ENCODE measurements at places on chromosomes 3 and 15.

DNA sequence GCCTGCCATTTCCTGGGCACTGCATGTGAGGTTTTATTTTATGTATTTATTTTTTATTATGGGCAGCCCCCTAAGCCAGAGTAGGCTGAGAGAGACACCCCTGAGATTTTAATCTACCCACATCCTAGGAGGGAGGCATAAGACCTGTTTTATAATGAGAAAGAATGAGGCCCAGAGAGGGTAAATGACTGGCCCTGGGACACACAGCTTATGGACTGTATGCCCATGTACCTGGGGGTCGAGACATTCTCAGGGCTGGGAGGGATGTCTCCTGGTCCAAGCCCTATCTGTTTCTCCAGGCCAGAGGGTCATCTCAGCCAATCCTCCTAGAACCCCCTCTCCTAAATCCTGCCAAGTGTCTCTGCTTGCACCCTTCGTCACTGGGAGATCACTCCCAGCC lies 6.1 kb downstream of the PLXND1 start:
- DNase-seq: no peak

- DNase-seq: no peak
Observed at GRCh38 chr3:76442374-76442915, 597.5 kb upstream of the ROBO2 start.

DNA sequence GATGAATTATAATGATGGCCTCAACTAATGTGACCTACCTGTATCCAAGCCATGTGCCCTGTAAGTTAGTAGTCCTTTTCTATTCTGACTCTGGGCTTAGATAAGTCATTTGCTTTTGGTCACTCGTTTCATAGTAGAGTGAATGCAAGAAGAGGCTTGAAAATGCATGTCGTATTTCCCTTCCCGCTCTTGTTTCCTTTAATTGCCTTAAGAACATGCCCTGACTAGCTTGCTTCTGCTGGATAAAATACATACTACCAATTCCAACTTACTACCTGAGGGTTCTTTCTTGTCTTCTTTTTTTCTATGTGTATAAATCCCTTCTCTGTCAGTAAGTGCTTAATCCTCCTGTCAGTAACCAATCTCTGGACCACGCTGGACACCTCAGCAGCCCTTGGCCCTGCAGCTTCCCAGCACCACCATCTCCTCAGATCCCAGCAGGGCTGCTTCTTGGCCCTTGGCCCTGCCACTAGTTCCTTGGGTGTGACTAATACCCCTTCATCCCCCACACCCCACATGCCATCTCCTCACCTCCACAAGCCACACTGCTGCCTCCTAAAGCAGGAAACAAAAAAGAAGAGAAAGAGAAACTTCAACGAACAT lies 771.7 kb downstream of the IGSF11 start:
- peak; percentile 11 for DNase-seq

- no peak for DNase-seq
Observed at GRCh38 chr3:98027085-98027446, 8.0 kb downstream of the GABRR3 start.

DNA sequence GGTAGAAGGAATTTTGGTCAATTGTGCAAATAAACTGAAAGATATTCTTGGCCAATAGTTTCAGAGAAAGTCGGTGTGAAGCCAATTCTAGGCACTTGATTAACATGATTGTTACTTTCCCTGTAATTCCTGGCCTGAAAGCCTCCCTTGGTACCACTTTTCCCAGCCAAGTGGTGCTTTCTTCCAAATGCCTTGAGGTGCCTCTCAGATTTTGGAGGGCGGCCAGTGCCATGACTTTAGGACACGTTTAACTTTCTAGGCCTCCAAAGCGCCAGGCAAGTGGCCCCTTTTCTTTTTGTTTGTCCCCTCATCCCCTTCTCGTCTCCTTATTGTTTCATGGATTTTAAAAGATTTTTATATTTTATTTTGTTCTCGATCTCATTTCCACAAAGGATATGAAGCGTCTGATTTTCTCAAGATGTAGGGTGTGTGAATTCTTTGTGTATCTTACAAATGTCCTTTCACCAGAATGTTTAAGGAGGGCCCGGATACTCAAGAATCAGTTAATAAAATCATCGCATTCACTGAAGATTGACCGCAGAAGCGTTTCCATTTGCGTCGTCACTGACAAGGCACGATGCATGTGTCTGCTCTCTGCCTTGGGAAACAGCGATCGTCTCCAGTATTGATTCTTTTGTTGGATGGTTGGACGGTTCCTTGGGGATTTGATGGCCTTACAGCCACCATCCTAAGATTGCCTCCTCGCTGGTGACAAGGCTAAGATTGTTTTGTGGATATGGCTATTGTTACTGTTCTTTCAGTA lies 87.8 kb downstream of the ASB7 start:
- DNase-seq: no peak

- DNase-seq: no peak
Observed at GRCh38 chr15:89157061-89157460, 64.3 kb downstream of the RLBP1 start.

GRCh38 chr15:76894174-76894573 lies 11.0 kb downstream of the SCAPER start:
- no peak for DNase-seq

- DNase-seq: no peak
Observed at GRCh38 chr3:157317895-157318294, 118.8 kb upstream of the PTX3 start.

- DNase-seq: no peak
Observed at GRCh38 chr3:72523429-72524151, 324.7 kb downstream of the SHQ1 start.

DNA sequence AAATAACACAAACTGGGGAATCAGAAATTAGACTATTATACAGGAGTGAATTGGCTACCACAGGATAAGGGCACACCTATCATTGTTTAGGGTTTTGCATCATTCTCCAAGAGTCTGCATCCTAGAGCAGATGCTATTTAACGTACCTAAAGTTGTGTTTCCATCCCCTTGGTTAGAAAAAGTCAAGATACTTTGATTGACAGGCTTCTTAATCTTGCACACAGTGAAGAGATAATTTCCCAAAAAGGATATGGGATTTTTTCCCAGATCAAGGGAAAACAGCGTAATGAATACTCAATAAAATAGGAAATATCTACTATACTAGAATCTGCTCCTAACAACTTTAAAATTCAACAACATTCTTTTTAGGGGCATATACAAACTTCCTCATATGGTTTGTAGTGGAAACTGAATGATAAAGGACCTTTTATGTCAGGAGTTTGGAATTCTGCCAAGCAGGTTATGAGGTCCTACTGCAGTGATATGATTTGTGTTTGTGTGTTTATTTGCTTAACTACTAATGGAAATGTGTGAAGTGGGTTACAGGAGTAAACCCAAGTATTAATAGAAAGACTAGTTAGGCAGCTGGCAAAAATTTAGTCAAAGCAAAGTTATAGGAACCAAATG lies 124.1 kb upstream of the MME start:
- DNase-seq: peak; percentile 28

DNA sequence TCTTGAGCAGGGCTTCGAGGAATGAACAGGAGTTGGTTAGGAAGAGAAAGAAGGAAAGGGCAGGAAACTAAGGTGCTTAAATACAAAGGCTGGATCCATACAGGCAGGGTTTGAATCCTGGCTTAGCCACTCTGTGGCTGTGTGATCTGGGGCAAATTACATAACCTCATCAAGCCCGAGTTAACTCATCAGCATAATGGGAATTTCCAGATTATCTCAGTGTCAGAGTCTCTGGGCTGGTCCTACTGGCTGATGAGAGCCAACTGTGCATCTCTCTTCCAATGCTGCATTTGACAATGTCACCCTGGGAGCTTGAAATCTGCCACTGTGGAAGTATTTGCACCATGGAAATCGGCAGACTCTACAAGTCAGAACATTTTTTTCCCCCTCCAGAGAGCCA lies 83.8 kb upstream of the SLC6A6 start:
- DNase-seq: no peak

GRCh38 chr15:70248116-70249025 lies 150.7 kb upstream of the TLE3 start:
- DNase-seq: no peak

DNA sequence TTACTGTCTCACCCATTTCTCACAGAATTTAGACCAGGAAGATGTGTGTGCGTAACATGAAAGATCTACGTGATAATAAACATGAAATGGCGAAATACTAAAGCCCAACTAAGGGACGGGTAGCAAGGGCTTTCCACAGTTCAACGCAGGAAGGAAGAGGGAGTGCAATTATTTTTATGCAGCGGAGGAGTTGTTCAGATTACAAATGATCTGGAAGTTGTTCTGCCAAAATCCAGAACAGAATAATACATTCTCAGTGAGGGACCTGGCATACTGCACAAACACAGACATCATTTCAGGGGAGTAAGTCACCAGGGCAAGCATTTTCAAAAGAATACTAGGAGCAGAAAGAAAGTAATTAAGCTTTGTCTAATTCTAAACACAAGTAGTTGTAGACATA lies 133.6 kb upstream of the RAP2B start:
- no peak for DNase-seq

DNA sequence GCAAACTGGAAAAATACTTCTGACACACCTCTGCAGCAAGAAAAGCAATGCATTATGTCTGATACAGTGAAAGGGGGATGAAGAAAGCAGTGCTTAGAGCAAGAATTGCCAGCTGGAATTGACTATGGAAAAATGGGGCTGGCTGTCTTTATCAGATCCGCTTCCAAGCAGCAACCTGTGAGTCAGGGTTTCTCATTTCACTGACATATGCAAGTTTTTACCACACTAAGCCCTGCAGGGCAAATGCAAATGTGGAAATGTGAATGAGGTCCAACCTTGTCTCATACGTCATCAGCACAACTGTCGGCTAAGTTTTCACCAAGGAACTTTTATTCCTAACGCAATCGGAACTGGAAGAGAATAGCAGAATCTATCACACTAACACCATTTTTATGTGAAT lies 172.5 kb upstream of the GADL1 start:
- DNase-seq: no peak

DNA sequence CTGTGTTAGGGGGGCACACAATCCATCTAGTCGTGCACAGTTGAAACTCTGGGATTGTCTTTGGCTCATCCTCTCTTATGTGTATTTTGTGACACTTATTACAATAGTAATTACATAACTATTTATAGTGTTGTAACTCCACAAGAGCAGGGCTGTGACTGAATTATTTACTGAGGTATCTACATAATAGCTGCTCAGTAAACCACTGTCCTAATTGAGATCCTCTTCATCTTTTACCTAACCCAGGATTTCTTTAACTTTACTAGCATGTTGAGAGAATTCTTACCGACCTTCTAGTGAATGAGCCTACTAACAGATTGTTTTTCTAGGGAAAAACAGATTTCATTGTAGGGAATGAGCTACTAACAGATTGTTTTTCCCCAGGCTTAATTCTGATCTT lies 11.1 kb downstream of the KLHL18 start:
- no peak for DNase-seq

GRCh38 chr15:67381416-67382045 lies 126.9 kb downstream of the IQCH start:
- DNase-seq: no peak

GRCh38 chr3:197490098-197491058 lies 65.4 kb downstream of the BDH1 start:
- DNase-seq: peak; percentile 77

DNA sequence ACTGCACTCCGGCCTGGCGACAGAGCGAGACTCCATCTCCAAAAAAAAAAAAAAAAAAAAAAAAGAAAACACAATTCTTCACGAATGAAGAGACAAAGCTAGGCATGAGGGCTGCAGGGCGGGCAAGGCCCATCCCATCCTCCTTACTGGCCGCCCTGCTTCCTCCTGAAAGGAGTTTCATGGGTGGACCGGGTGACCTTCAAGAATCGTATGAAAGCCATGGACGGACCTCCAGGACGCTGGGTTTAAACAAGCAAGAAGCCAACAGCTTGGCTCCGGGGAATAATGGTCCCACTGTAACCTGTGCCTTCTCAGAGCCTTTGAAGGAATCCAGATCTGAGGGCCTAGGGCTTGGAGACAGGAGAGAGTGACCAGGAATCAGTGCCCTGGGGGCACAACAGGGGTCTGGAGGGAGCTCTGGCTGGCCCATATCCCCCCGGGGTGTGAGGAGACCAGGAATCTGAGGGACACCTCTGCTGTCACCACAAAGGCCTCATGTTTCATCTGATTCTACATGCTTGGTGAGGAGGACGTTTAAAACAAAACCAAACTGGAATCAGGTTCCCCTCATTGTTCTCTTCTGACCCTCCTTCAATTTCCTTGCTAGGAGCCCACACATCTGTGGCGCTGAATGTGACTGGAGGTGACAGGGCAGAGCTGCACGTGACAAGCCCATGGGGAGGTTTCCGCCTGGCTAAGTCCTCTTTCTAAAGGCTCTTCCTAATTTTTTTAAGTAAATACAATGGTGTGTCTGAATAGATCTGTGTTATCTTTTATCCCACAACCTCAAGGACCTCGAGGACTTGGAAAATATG lies 46.1 kb downstream of the WHAMM start:
- DNase-seq: no peak

- no peak for DNase-seq
Observed at GRCh38 chr3:66425032-66425431, 75.8 kb downstream of the LRIG1 start.

GRCh38 chr3:52983336-52983807 lies 62.5 kb downstream of the SFMBT1 start:
- DNase-seq: no peak

GRCh38 chr3:101256511-101256910 lies 63.9 kb downstream of the IMPG2 start:
- no peak for DNase-seq

DNA sequence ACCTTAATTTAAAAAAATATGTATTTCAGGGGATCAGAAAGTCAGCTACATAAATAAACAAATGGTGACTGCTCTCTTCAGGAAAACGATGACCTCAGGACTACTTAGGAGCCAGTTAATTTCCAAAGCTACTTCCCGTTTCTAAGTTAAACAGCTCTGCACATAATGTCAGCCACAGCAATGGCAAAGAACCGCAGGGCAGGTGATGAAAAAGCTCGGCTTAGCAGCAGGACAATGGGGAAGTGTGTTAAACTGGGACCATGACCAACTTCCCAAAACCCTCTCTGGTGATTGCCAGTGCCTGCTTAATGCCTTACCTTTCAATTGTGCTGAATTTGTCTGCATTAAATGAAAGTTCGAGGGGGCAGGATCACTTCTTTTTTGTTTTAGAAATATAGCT lies 258.9 kb downstream of the FHIT start:
- no peak for DNase-seq

DNA sequence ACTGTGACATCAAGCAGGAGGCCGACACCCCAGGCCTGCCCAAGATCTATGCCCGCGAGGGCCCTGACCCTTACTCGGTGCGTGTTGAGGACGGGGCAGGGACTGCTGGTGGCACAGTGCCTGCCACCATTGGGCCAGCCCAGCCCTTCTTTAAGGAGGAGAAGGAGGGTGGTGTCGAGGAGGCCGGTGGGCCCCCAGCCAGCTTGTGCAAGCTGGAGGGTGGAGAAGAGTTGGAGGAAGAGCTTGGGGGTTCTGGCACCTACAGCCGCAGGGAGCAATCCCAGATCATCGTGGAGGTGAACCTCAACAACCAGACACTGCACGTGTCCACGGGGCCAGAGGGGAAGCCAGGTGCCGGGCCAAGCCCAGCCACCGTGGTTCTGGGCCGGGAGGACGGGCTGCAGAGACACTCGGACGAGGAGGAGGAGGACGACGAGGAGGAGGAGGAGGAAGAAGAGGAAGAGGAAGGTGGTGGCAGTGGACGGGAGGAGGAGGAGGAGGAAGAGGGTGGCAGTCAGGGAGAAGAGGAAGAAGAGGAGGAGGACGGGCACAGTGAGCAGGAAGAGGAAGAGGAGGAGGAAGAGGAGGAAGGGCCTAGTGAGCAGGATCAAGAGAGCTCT lies 5.4 kb downstream of the ZBTB47 start:
- no peak for DNase-seq

Data from Calu3 (cell line).